ENCODE measurements at places on chromosomes 6 and 20.
A peak's percentile ranks its signal among the peaks of the same experiment; 100 is the strongest.

DNA sequence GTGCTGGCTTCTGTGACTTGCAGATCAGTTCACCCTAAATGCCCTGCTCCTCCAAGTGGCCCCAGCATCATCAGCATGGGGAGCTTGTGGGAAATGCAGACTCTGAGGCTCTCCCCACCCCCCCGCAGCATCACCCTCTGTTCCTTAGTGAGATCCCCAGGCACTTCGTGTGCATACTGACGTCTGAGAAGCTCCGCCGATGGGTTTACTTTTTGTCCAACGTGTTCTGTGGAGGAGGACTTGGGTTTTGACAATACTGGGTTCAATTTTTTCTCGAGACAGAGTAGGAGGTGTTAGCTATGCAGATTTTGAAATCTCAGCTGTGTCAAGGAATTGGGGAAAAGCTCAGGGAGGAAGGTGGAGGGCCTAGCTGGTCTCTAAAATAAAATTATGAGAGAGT, 38.3 kb upstream of the ZNF831 start:
- DNase-seq: no peak

DNA sequence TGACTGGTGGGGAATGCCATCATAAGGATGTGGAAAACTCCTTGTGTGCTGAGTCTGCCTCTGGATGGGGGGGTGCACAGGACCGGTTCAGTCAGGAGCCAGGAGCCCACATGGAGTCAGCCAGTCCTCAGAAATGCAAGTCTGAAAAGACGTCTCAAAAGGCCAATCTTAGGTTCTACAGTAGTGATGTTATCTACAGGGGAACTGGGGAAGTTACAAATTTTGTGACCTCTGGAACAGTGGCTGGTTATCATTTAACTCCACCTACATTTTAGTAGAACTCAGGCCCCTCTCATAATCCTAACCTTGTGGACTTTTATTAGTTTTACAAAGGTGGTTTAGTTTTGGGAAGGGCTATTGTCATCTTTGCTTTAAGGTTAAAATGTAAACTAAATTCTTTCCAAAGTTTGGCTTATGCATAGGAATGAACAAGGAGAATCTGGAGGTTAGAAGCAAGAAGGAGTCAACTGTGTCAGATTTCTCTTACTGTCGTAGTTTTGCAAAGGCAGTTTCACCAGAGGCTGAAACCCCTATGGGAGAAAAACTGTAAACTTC, 13.7 kb upstream of the TBC1D22B start:
- no peak for DNase-seq

DNA sequence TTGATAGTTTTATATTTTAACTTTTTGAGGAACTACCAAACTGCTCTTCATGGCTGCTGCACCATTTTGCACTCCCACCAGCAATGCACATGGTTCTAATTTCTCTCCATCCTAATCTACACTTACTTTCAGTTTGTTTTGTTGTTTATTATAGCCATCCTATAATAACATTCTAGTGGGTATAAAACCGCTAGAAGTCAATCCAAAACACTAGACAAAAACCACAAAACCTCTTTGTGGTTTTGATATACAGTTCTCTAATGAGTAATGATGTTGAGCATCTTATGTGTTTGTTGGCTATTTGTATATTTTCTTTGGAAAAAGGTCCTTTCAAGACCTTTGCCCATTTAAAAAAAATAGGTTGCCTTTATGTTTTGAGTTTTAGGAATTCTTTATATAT, 5.6 kb downstream of the RPP21 start:
- no peak for DNase-seq

GRCh38 chr20:33732166-33732970, 572 bp downstream of the ZNF341 start:
- no peak for DNase-seq

DNA sequence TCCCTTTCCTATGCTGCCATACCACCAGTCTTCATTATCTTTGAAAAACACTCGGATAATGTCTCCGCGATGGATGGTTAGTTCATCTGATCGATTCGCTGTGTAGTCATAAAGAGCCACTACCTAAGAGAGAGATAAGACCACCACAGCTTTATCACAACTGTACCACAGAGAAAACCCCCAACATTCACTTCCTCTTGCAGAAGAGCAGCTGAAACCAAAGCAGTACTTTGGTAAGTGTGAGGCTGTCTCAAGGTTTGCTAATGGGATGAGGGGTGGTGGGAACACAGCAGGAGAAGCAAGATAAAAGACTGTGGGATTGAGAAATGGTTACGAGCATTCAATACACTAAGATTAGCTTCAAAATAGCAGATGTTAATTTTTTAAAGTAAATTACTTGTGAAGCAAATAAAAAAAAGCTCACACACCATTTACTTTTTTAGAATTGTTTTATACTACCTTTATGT, 142.1 kb downstream of the MYB start:
- no peak for DNase-seq

DNA sequence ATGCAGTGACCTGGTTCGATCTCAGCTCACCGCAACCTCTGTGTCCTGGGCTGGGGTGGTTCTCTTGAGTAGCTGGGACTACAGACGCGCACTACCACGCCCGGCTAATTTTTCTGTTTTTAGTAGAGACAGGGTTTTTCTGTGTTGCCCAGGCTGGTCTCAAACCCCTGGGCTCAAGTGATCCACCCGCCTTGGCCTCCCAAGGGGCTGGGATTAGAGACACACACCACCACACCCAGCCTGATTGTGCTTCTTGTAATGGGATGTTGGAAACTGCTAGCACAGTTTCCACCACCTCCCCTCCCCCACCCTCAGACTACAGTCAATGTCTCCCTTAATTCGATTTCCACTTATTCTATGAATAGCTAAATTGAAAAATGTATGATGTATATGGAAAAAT, 22.6 kb upstream of the DSP start:
- no peak for DNase-seq

- no peak for DNase-seq
Observed at GRCh38 chr20:24659835-24660234, 190.4 kb downstream of the SYNDIG1 start.

- no peak for DNase-seq
Observed at GRCh38 chr6:34318499-34319470, 70.0 kb upstream of the SMIM29 start.

GRCh38 chr6:63774961-63775360, 139.4 kb downstream of the PHF3 start:
- DNase-seq: peak; percentile 48

DNA sequence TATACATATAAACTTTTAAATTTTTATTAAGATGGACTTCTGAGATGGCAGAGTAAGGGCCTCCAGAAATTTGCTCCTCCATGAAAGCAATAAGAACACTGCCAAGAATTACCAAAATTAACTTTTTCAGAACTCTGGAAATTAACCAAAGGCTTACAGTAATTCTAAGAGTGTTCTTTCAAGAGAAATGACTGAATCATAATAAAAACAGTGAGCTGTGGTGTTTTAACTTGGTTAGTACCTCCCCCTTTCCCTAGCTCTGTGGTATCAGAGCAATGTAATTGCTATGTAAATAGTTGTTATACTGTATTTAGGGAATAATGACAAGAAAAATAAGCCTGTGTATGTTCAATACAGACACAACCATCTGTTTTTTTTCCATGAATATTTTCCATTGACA, 19.0 kb downstream of the HECA start:
- DNase-seq: peak; percentile 71

- no peak for DNase-seq
Observed at GRCh38 chr20:3924304-3925112, 35.3 kb downstream of the PANK2 start.

- peak; percentile 30 for DNase-seq
Observed at GRCh38 chr6:148898376-148899014, 151.7 kb downstream of the UST start.

DNA sequence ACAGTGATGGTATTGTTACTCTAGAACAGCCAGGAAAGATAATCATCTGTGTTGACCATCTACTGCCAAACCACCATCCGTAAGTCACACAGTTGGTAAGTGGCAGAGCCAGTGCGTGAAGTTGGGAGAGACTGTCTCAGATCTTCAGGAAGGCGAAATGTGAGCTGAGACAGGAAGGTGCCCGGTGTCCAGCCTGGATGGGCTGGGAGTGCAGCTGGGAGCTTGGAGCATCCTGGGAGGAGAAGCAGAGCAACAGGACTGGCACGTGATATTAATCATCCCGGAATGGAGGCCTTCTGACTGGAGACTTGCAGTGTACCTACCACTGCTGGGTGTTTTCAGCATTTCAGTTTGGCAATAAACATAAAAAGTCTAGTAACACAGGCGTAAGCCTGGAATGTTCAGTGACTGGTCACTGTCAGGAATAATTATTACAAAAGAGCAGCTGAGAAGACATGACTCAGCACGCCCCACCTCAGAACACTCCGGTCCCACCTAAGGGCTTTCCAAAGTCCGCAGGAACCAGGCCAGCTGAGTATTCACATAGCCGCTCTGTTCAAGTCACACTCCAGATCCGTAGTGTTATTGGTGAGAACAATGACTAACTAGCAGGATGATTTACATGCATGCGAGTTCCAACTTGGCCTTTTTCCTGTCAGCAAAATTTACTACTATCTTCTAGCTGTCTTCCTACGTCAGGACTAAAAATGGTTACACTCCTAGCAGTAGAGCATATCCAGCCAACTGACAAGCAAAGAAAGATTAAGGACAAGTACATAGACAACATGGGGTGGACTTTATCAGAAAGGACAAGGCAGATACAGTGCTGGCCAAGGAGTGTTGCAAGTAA, 45.1 kb upstream of the PNRC1 start:
- peak; percentile 99 for DNase-seq

DNA sequence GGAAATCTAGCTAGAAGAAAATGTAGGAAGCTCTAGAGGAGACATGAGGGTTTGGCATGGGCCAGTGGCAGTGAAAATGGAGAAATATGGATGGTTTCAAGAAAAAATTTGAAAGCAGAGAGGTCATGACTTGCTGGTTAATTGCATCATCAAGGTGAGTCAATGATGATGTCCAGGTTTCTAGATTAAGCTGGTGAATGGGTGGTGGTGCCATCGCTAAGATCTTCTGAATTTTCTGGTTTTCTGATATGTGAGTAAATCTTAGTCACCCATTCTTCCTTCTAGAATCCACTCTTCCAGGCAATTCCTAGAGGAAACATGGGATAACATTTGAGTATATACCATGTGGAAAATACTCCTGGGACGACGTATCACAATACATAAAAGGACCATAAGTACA, 25.0 kb downstream of the SH3BGRL2 start:
- no peak for DNase-seq

DNA sequence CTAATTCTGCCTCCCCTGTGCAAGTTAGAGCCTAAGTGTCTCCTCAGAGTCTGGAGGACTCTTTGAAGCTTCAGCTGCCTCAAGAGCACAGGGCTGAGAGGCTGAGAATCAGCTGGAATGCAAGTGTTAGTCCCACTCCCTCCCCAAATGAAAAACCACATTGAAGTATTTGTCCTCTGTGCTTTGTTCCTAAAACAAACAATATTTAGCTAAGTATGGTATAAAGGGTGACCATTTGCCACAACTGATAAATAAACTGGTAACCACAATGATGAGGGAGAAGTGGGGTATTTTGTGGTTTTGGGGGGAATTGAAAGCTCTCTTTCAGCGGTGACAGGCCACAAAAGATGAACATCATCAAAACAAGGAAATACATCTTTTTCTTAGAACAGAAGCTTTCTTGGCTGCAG, 91.7 kb upstream of the HDDC2 start:
- peak; percentile 12 for DNase-seq

DNA sequence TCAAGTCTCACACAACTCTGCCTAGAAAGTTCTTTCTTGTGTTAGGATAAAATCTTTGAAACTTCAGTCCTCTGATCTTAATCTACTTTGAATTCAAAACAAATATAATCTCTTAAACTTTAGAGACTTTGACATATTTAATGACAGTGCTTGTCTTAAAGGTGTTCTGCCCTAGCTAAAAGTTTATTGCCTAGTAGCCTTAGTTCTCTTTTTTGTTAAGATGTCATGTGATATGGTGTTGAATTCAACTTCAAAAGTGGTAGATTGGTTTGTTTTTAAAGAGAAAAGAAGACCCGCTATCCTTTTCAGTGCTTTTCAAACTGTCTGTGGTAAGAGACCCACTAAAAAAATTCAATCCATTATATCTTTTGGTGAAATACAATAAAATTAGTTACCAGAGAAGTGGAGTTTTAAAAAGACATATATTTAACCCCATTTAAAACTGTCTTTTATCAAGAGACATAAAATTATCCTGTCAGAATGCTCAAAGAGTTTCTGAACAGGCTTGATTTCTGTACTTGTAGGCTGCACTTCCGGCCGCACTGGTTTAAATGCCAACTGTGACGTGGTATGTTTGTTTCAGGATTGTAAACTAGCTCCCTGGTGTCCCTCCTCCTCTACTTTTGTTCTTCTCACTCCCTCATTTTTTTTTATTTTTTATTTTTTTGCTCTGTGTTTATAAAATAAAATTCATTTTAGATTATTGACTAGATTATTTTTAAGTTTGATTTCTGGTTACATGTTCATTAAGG, 76.5 kb downstream of the QKI start:
- DNase-seq: no peak

DNA sequence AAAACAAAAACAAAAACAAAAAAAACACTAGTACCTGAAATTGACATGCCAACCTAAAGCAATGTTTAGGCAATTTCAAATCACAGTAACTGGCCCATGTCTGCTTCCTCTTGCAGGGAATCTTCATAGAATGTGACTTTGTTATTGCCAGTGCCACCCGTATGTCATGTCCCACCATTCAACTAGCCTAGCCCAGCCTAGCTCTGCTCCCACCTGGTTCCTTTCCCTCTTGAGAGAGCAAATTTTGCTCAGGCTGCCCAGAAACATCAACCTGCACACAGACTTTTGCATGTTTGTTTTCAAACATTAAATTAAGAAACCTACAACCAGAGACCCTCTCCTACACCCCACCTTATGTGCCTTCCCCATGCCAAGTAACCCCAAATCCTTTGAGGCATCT, 124.8 kb upstream of the SLC2A12 start:
- no peak for DNase-seq

- DNase-seq: peak; percentile 53
Observed at GRCh38 chr6:5424726-5425125, 163.4 kb downstream of the FARS2 start.

DNA sequence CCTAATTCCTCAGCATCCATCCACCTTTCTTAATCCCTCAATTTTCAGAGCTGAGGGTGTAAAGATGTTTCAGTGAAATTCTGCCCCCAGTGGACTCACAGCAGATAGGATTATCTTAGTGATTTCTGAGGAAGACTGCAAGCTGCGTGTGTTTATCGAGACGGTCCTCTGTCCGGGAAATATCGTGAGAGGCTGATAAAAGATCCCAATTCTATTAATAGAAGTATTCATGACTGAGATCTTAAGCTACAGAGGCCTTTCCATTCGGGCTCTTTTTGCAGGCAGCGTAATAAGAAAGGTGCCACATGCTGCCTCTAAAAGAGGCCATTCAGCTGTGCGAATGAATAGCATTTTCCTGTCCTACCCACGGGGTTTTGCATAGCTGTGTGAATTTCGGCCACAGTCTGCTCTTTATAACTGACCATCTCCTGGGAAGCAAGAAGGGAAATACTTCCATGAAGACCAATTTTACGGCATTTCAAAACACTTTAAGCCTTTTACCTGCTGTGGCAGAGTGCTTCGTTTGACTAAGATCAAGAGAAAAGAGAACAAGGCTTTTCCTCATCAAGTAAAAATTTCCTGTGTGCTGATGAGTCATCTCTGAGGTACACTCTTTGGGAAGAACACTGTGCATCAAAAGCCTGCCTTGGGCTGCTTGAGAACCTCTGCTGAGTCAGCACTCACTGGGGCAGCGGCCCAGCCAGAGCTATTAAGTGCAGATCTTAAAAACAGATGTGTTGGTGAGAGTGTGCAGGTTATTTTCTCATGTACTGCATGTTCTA, 208.8 kb downstream of the ARHGAP18 start:
- peak; percentile 96 for DNase-seq

- DNase-seq: no peak
Observed at GRCh38 chr6:89955364-89955763, 61.1 kb downstream of the GJA10 start.
